Activated T-helper 1 cell treated with anti-CD3 and anti-CD28 coated beads, Interleukin-12 subunit alpha, Interleukin-12 subunit beta, Interleukin-2, Interleukin-4 antibody, amounts not matched to agents 30 ng/mL and 10 ng/mL and 1 ng/mL, durations not matched to agents 14 hours and 24 hours and 36 hours (primary cell): ENCODE measurements at places on chromosomes 4 and X.

DNA sequence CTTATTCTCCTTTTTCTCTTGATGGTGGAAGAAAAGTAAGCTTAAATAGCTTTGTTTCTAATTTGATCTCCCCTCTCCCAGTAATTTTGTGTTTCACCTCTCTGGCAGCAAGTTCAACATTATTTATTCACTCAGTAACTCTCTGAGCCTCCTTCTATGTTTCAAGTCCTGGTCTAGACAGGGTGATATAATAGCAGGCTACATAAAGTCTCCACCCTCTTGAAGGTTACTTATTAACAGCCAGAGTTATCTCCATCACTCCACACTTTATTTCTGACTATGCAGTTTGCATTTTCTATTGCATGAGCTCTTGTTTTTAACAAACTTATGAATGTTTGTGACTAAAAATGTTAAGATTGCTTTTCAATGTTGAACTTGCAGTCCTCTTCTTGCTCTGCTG lies 17.8 kb upstream of the ANOS1 start:
- H3K27ac ChIP-seq = no peak overlapping the region
- no peak overlapping the region for H3K4me3 ChIP-seq
- peaks cover 6% of the 10 kb centered on the region for H3K27me3 ChIP-seq
- no peaks in the 10 kb centered on the region for H3K4me1 ChIP-seq
- no peaks in the 10 kb centered on the region for H3K36me3 ChIP-seq
- no peak for DNase-seq

GRCh38 chrX:13923845-13924244 lies 105.8 kb downstream of the GEMIN8 start:
- H3K27ac ChIP-seq = no peak overlapping the region
- no peak overlapping the region for H3K4me3 ChIP-seq
- H3K36me3 ChIP-seq = no peaks in the 10 kb centered on the region
- DNase-seq = no peak
- peaks cover 7% of the 10 kb centered on the region for H3K27me3 ChIP-seq

DNA sequence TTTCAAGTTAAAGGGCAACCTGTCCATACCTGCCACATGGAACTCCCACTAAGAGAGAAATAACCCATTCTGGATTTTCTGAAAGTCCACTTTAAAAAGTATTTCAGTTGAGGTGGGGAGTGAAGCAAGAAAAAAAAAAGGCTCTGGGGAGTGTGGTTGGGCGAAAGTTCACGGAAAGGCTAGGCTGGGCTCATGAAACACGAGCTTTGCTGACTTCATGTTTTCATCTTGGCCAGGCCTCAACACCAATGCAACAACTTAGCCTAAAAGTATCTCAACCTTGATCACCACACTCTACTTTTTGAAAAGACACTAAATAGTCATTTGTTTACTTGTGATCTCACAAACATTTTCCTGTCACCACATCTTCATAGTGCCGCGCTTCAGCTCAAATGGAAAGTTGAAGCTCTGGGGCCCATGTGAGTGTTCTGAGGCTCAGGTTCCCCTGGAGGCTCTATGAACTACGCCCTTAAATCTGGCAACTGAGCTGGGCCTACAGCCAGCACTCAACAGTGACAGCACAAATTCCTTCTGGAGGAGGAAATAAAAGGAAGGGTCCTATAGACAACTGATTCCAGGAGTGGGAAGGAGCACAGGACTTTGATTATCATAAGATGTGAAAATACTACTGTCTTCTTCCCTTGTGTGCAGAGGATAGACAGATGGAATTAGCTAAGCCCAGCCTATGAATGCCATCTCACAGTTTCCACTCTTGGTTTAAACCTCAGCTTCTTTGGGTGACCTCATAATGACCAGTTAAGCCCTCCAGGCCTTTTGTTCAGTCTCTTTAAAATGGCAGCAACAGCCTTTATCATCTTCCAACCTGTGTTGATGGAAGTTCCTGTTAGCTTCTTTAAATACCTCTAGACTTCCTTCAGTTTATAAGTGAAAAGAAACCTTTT lies 5.1 kb downstream of the CD40LG start:
- H3K4me1 ChIP-seq = peaks cover 64% of the 10 kb centered on the region
- no peak for DNase-seq
- H3K4me3 ChIP-seq = peak overlapping the region; percentile 99

- no peaks in the 10 kb centered on the region for H3K4me1 ChIP-seq
- DNase-seq = no peak
- peaks cover 2% of the 10 kb centered on the region for H3K27me3 ChIP-seq
- no peak overlapping the region for H3K27ac ChIP-seq
- H3K36me3 ChIP-seq = no peaks in the 10 kb centered on the region
Measured at GRCh38 chr4:140856621-140857062, 100.5 kb upstream of the TBC1D9 start.

- H3K27ac ChIP-seq = peak overlapping the region; percentile 97
- no peak for DNase-seq
- H3K27me3 ChIP-seq = no peaks in the 10 kb centered on the region
- peak overlapping the region; percentile 99 for H3K4me3 ChIP-seq
- peaks cover 12% of the 10 kb centered on the region for H3K36me3 ChIP-seq
Measured at GRCh38 chr4:88522702-88523324, 763 bp downstream of the PYURF start.

- H3K27ac ChIP-seq = no peak overlapping the region
- H3K4me3 ChIP-seq = no peak overlapping the region
- no peak for DNase-seq
- no peaks in the 10 kb centered on the region for H3K27me3 ChIP-seq
- H3K36me3 ChIP-seq = peaks cover 14% of the 10 kb centered on the region
- H3K4me1 ChIP-seq = peaks cover 28% of the 10 kb centered on the region
Measured at GRCh38 chr4:139461022-139461628, 7.2 kb downstream of the RAB33B start.

GRCh38 chrX:111823703-111824102 lies 52.3 kb upstream of the TRPC5OS start:
- H3K4me1 ChIP-seq = no peaks in the 10 kb centered on the region
- no peaks in the 10 kb centered on the region for H3K36me3 ChIP-seq
- no peaks in the 10 kb centered on the region for H3K27me3 ChIP-seq
- H3K27ac ChIP-seq = no peak overlapping the region
- DNase-seq = no peak

- H3K36me3 ChIP-seq = peaks cover 3% of the 10 kb centered on the region
- no peak overlapping the region for H3K4me3 ChIP-seq
- peak; percentile 55 for DNase-seq
- H3K4me1 ChIP-seq = peaks cover 89% of the 10 kb centered on the region
Measured at GRCh38 chr4:108359130-108359985, 190.6 kb upstream of the LEF1 start.

DNA sequence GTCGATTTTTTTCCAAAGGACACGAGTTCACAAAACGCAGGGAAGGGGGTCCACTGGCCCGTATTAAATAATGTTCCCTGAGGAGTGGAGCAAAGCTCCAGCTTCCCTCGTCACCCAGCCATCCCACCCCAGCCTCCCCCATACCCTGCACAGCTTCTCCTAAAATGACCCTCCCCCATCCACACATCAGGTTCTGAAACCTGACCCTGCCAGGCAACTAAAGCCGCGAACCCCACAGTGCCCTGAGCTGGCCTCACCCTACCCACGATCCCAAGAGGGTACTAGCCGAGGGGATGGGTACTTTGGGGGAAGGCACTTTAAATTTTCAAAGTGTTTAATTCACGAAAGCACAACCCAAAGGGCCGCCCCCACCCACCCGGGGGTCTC lies 634 bp downstream of the APOO start:
- DNase-seq = no peak
- no peaks in the 10 kb centered on the region for H3K36me3 ChIP-seq
- H3K4me1 ChIP-seq = peaks cover 13% of the 10 kb centered on the region

GRCh38 chr4:169707958-169708643 lies 49.6 kb downstream of the HPF1 start:
- no peak overlapping the region for H3K27ac ChIP-seq
- DNase-seq = no peak
- H3K27me3 ChIP-seq = no peaks in the 10 kb centered on the region

DNA sequence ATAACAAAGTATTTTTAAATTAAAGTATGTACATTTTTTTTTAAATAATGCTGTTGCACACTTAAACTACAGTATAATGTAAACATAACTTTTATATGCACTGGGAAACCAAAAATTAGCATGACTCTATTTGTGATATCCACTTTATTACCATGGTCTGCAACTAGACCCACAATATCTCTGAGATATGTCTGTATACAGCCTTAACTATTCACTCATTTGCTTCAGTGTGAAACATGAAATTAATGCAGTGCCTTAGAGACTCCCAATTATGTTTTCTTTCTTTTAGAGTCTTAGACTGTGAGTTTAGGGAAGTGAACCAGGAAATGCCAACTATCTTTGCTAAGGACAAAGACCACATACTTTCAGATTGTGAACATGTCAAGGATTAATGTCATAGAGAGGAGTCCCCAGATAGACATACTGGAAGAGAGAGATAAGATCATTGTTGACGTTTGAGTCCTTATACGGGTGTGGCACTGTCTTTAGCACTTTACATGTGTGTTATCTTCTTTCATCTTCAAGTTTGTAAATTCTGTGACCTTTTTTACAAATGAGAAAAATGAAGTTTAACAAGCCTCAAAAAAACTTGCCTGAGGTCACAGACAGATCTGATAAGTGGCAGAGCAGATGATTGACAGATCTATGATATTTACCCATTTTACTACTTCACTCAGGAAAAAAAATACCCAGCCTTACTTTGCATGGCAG lies 23.2 kb downstream of the CXorf58 start:
- peaks cover 17% of the 10 kb centered on the region for H3K4me1 ChIP-seq
- H3K27me3 ChIP-seq = no peaks in the 10 kb centered on the region
- no peak for DNase-seq
- H3K4me3 ChIP-seq = peak overlapping the region; percentile 53
- no peaks in the 10 kb centered on the region for H3K36me3 ChIP-seq

DNA sequence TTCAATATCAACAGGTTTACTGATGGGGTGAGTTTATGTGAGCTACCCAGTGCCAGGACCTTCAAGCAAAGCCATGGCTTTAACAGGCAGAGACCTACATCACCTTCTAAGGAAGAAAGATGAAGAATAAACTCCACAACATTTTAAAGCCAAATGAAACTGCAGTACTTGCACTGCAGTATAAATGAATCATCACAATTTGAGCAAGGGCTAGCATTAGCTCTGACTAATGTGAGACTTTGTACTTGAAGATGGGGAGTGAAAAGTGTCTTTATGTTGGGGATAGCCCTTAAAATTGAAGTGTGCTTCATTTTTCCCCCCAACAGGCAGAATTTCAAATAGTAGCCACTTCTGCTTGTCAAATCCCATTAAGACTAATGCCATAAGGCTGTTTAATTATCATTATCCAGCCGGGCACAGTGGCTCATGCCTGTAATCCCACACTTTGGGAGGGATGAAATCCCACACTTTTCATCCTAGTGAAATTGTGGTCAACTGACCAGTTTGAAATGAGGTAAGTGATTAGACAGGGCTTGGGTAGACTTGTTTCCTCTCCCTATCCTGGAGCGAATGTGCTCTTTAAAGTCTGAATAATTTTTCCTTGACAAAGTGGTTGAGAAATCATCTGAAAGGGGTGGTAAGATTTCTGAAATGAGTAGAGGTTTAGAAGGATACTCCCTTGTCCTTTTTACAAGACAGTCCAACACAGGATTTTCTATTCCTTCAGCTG lies 27.2 kb upstream of the GPR34 start:
- DNase-seq = no peak
- no peak overlapping the region for H3K27ac ChIP-seq
- H3K36me3 ChIP-seq = peaks cover 30% of the 10 kb centered on the region

- no peak for DNase-seq
- no peak overlapping the region for H3K4me3 ChIP-seq
- no peaks in the 10 kb centered on the region for H3K27me3 ChIP-seq
- no peaks in the 10 kb centered on the region for H3K4me1 ChIP-seq
Measured at GRCh38 chr4:166594326-166594946, 639.9 kb downstream of the SPOCK3 start.

DNA sequence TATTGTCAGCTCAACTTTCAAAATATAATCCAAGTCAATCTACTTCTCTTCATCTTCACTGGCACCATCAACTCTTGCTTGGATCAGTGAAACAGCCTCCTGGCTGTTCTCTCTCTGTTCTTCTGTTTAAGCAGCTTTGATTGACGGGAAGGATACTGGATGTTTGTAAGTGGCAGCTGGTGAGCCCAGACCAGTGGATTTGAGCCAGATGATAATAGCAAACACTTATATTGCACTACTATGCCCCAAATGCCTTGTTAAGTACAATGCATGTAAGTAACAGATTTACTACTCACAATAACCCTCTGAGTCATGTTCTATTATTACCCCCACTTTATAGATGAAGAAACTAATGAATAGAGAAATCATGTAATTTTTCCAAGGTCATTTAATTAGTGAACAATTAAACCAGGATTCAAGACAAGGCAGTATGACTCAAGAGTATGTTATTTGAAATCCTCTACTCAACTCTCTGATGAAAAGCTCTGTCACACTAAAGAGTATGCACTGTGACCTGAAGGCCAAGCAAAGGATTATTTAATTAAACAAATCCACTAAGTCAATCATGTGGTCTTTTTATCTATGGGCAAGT lies 44.8 kb downstream of the SPANXN3 start:
- no peaks in the 10 kb centered on the region for H3K27me3 ChIP-seq
- H3K4me3 ChIP-seq = no peak overlapping the region
- H3K4me1 ChIP-seq = no peaks in the 10 kb centered on the region
- H3K36me3 ChIP-seq = no peaks in the 10 kb centered on the region
- no peak for DNase-seq
- H3K27ac ChIP-seq = no peak overlapping the region

GRCh38 chr4:63232058-63232457 lies 1177.2 kb downstream of the TECRL start:
- H3K4me1 ChIP-seq = no peaks in the 10 kb centered on the region
- no peaks in the 10 kb centered on the region for H3K27me3 ChIP-seq
- H3K27ac ChIP-seq = no peak overlapping the region
- H3K36me3 ChIP-seq = no peaks in the 10 kb centered on the region
- DNase-seq = no peak

DNA sequence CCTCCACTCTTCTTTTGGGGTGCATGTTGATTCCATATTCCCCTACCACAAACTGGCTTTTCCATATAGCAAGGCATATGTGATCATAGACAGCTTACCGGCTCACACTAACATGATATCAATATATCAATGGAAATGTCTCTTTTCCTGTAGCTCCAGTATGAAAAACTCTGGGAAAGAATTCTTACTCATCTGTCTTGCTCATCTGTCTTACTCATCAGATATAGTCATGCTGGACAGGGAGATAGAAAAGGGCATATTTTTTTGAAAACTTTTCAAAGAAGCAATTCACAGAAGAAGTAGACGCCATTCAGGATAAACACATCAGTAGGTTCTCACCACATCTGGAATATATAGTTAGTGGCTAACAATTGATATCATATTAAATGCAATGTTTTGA lies 794.7 kb downstream of the RAB28 start:
- no peaks in the 10 kb centered on the region for H3K36me3 ChIP-seq
- H3K27ac ChIP-seq = no peak overlapping the region
- no peaks in the 10 kb centered on the region for H3K4me1 ChIP-seq
- H3K4me3 ChIP-seq = no peak overlapping the region
- H3K27me3 ChIP-seq = no peaks in the 10 kb centered on the region

GRCh38 chrX:139191286-139191685 lies 339.3 kb upstream of the F9 start:
- H3K4me3 ChIP-seq = no peak overlapping the region
- peaks cover 16% of the 10 kb centered on the region for H3K27me3 ChIP-seq
- no peak overlapping the region for H3K27ac ChIP-seq
- DNase-seq = no peak
